Activated CD4-positive, alpha-beta memory T cell treated with anti-CD3 and anti-CD28 coated beads, Interleukin-2, amount 10 ng/mL, durations not matched to agents 7 days and 5 days (primary cell): ENCODE measurements at places on chromosomes 2 and 18. TPM values are rescaled to one million over a fixed set of nuclear protein-coding genes. Genes with fewer than 3 reads are reported as not detected.

SERPINB12 gene
- not detected for total RNA-seq

CKAP2L gene
- total RNA-seq: 66.3 TPM

GNAL gene
- 0.25 TPM for total RNA-seq

GRCh38 chr2:46818141-46818621 is 97.4 kb downstream of the MCFD2 start:
- DNase-seq: no peak
- H3K36me3 ChIP-seq: no peaks in the 10 kb centered on the region
- H3K4me3 ChIP-seq: no peak overlapping the region
- no peaks in the 10 kb centered on the region for H3K4me1 ChIP-seq
- peaks cover 11% of the 10 kb centered on the region for H3K27me3 ChIP-seq

DNA sequence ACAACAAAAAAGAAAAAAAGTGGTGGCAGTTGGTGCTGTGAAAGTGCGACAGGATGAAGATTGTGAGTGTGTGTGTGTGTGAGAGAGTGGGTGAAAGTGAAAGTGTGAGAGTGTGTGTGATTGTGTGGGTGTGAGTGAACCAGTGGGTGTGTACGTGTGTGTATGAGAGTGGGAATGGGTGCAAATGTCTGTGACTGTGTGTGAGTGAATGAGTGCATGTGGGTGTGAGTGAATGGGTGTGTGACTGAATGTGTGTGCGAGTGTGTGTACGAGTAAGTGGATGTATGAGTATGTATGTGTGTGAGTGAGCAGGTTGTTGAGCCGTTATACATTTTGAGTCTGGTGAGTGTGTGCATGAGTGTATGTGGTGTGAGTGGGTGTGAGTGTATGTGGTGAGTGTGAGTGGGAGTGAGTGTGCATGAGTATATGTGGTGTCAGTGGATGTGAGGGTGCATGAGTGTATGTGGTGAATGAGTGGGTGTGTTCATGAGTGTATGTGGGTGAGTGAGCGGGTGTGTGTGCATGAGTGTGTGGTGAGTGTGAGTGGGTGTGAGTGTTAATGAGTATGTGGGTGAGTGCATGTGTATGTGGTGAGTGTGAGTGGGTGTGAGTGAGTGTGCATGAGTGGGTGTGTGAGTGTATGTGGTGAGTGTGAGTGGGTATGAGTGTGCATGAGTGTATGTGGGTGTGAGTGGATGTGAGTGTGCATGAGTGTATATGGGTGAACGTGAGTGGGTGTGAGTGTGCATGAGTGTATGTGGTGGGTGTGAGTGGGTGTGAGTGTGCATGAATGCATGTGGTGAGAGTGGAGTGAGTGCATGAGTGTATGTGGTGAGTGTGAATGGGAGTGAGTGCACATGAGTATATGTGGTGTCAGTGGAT is 69.3 kb upstream of the HPCAL1 start:
- no peaks in the 10 kb centered on the region for H3K27me3 ChIP-seq
- no peaks in the 10 kb centered on the region for H3K36me3 ChIP-seq
- H3K4me1 ChIP-seq: peaks cover 4% of the 10 kb centered on the region
- H3K4me3 ChIP-seq: no peak overlapping the region
- DNase-seq: no peak

- H3K4me3 ChIP-seq: no peak overlapping the region
- no peak for DNase-seq
- peaks cover 15% of the 10 kb centered on the region for H3K4me1 ChIP-seq
- no peaks in the 10 kb centered on the region for H3K36me3 ChIP-seq
Measured at GRCh38 chr2:120710256-120710655, 25.4 kb upstream of the GLI2 start.
